ENCODE measurements at places on chromosomes 6 and 20.
A peak's percentile ranks its signal among the peaks of the same experiment; 100 is the strongest.

DNA sequence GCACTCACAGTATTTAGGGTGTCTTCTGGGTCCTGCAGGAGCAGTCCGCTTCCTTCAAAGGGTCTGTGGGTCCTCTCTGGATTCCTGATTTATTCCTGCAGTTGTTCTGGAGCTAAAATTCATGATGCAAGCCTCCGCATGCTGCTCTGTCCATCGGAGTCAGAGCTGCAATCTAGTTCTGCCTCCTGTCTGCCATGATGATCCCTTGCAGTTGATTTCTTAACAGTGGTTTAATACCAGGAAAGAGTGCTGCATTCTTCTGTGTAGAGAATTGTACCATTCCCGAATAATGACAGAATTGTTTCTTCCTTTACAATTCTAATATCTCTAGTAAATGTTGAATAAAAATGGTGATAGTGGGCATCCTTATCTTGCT is 72.0 kb upstream of the B3GAT2 start:
- DNase-seq = no peak

GRCh38 chr6:110653381-110653780 is 161.9 kb downstream of the CDK19 start:
- DNase-seq = no peak

GRCh38 chr6:166556336-166556735 is 30.1 kb downstream of the RAMACL start:
- DNase-seq = no peak

DNA sequence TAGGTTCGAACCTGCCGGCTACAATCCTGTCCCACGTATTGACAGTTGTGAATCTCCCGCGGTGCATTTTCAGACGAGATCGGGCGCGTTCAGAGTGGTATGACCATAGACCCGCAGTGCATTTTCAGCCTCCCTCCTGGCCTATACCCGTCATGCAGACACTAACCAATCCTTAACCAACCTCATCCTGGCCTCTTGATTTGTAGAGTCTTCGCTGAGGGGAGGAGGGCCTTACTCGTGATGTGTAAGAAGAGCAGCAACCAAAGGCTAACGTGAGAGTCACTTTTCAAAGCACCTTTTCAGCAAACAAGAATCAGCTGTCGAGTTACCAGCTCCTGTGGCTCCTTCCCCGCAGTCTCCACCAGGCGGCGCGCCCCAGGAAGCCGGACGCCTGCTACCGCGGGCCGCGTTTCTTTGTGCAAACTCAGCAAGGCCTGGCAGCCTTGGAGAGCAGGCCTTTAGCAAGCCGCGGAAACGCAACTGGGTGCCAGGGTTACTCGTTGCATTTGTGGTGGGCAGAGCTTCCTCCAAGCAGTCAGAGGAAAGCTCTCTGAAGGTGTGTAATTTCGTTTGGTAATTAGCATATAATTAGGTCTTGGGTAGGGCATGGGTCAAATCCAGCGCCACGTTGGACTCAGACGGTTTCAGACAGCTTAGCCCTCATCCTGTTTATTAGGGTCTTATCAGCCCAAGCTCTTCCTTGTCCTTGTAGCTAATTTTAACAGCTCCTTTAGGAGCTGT is 139.8 kb downstream of the OR2B2 start:
- peak; percentile 62 for DNase-seq

DNA sequence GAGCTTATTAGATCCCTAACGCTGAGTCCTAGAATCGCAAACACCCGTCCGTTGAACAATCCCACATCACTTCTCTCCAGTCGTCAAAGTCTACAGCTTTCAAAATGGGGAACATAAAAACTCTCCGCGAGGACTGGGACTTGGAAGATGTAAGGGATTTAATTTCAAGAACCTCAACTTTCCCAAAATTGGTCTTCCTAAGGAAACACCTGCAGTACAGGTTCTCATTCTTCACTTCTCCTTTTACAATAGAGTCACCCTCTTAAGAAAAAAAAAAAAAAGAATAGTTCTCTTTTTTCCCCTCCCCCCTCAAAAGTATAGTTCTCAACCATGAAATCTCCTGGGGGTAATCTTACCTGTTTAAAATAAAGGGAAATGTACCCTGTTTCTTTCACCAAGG is 6.6 kb upstream of the ZBTB22 start:
- no peak for DNase-seq
